Posterior vena cava (tissue), 2 donors: ENCODE measurements at places on chromosomes 11 and 22. TPM values are rescaled to one million over a fixed set of nuclear protein-coding genes. Genes with fewer than 3 reads are reported as not detected.

Gene CNIH2
- total RNA-seq: not detected

Gene HYOU1
- total RNA-seq: 110 TPM

- peak; percentile 61 for DNase-seq
Observed at GRCh38 chr22:48331266-48331665, 1496.4 kb downstream of the BRD1 start.

- DNase-seq: peak; percentile 79
Observed at GRCh38 chr11:48013269-48013901, 33.0 kb downstream of the PTPRJ start.

GRCh38 chr22:17013396-17014100 is 5.5 kb upstream of the GAB4 start:
- DNase-seq: no peak

- DNase-seq: no peak
Observed at GRCh38 chr11:702462-703461, 3.3 kb upstream of the EPS8L2 start.

DNA sequence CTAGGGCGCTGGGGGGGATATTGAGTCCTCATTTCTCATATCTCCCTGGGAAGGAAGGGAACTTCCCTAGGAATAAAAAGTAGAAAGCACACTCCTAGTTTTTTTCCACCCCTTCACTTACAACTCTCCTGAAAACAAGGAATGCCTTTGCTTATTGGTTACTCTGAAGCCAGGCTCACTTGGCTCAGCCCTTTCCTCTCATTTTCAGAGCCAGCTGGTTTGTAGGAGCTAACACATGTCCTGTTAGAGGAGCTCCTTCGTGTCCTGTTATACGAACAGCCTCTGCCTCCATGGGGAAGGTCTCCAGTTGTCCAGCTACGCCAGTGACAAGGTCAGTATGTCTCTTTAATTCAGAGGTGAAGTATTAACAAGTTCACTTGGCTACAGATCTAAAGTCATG is 17.6 kb downstream of the ALKBH8 start:
- no peak for DNase-seq

DNA sequence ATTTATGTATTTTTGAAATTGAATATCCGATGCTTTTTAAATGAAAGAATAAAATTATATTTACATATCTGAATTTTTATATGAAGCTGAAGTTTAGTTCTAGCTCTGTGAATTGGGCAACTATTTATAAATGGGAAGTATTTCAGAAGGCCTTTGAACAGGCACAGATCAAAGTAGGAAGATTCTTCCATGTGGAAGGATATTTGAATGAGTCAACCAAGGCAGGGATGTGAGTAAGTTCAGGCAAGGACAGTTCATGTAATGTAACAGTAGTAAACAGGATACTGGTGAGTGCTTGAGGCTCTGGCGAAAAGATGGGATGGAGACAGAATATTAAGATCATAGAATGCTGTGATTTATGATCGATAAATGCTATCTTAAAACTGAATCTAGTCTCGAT is 417.8 kb upstream of the CCDC179 start:
- DNase-seq: no peak

- DNase-seq: no peak
Observed at GRCh38 chr22:38180841-38181452, 683 bp downstream of the PLA2G6 start.
